Epithelial cell of esophagus (primary cell): ENCODE measurements at places on chromosomes 5 and 9.

DNA sequence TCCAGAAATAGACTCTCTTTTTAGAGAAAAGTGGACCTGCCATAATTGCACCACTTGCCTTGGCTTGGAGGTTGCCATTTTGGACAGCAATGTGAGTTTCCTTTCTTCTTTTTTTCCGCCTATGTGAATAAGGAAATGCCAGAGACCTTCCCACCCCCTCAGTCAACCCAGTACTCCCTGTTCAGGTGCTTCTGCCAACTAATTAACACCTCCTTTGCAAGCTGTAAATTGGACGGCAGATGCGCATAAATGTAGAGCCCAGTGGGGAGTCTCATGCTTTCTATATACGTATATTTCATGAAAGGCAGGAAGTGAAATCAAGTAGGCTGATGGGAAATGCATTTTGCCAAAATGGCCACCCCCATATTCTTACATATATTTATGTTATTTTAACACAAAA lies 269.8 kb upstream of the RFX3 start:
- DNase-seq: no peak

DNA sequence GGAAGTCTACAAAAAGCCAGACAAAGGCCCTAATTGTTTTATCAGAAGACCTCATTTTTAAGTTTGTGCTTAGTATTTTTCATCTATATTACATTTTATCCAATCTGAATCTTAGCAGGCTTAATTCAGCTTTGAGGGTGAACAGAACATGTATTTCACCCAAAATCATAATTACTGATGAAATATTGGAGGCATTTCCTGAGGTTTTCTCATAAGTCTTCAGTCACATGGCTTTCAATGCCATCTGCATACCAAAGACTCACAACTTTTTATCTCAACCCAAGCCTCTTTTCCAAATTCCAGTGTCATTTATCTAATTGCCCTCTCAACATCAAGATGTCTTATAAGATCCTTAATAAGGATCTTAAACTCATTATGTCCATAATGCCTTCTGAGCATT lies 150.8 kb downstream of the TTC39B start:
- DNase-seq: no peak

- no peak for DNase-seq
Observed at GRCh38 chr9:94772144-94772543, 45.6 kb downstream of the AOPEP start.

DNA sequence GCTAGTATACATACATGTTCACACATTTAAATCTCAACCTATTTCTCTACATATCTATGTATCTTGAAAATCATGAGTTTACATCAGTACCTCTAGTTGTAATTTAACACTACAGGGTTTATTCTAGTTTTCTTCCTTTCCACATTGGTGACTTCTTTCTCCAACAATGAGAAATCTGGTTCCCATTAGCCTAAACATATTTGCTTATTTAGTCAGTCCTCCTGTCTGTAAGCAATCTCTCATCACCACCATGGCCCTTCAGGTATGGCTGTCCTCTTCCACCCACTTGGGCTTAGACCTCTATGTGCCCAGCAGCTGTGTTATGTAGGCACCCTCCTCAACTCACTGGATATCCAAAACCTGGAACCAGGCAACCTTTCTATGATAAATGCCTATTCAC lies 8.0 kb upstream of the SPATA31D1 start:
- no peak for DNase-seq

- no peak for DNase-seq
Observed at GRCh38 chr5:100560860-100561259, 25.7 kb downstream of the FAM174A start.

DNA sequence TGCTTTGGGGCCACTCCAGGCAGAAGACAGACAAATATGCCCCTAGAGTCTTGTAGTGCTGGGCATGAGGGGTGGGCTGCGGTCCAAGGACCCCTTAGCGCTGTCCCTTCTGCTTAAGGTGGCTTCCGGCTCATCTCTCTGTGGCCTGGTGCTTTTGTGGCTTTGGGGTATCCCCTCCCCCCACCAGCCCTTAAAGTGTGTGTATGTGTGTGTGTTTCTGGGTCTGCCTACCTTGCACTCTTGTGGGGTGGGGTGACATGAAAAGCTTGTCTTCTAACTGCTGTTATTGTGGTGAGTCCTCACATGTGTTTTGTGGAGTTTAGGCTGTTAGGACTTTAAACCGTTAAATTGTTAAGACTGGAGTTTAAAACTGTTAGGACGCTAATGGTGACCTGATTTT lies 23.6 kb downstream of the MARCHF6 start:
- DNase-seq: no peak

GRCh38 chr9:106675780-106676179 lies 187.2 kb upstream of the ZNF462 start:
- DNase-seq: peak; percentile 59

- peak; percentile 70 for DNase-seq
Observed at GRCh38 chr5:31860726-31861433, 221.9 kb downstream of the PDZD2 start.

DNA sequence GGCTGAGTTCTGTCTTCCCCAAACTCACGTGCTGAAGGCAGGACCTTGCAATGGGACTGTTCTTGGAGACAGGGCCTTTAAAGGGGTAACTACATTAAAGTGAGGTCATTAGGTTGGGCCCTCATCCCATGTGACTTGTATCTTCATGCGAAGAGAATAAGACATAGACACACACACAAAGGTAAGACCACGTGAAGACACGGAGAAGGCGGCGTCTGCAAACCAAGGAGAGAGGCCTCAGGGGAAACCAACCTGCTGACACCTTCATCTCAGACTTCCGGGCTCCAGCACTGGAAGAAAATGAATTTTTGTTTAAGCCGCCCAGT lies 50.7 kb upstream of the KCNMB1 start:
- no peak for DNase-seq

DNA sequence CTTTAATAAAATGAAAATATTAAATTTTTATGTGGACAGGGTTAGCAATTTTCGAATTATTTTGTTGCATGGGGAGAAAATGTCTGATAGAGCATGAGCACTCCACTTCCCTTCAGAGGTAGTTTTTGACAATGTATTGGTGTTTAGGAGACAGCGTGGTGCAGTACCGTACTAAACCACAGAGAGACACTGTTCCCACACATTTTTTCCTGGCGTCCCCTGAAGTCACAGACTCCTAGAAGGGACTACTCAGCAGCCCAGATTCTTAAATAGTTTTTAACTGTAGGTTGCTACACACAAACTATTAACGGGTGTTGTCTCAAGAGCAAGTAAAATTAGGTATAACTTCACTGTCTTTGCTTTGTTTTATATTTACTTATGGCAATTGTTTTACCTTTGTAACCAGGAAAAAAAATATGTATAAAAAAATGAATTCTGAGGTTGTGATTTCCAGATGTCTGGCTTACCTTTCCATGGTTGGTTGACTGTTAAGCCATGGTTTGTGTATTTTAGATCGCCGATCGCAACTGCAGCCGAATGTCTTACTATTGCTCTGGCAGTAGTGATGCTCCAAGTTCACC lies 171.2 kb downstream of the DOCK8 start:
- peak; percentile 75 for DNase-seq

DNA sequence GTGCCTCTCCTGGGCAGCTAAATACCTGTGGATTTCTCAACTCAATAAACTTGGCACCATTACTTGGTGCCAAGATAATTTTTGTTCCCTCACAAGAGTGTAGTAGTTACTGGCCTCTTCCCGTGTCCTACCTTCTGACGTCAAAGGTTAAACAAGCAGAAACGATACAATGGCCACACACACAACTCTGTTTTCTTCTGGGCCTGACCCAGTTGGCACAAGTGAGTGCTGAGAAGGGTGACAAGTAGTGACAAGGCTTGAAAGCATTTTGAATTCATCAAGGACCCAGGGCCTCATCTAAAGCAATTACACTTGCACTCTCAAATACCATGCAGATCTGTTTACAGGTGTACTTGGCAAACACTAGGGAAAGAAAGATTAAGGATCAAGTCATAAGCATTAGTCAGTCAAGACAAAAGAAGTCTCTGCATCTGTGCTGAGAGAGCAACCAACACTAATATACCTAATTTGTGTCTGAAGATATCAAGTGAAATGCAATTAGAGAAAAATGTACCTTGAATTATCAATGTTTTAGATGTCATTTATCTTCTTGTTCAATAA lies 30.8 kb downstream of the RASEF start:
- DNase-seq: peak; percentile 62
